ENCODE measurements at places on chromosomes 16 and 17.
A peak's percentile ranks its signal among the peaks of the same experiment; 100 is the strongest.

DNA sequence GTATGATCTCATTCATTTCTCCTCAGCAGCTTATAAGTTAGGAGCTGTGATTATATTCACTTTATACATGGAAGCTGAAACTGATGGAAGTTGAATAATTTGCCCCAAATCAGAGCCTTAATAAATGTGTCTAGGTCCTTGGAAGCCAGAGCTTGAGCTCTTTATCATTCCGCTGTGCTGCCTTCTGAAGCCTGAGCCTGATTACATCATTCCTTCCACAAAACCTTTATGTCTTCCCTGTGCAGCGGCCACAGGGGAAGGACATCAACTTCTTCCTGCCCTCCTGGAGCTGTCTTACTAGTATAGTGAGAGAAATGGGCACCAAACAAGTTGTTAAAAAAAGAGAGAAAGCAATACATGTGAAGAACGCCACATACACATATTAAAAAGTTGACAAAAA lies 6.8 kb downstream of the TNRC6C start:
- DNase-seq: no peak

DNA sequence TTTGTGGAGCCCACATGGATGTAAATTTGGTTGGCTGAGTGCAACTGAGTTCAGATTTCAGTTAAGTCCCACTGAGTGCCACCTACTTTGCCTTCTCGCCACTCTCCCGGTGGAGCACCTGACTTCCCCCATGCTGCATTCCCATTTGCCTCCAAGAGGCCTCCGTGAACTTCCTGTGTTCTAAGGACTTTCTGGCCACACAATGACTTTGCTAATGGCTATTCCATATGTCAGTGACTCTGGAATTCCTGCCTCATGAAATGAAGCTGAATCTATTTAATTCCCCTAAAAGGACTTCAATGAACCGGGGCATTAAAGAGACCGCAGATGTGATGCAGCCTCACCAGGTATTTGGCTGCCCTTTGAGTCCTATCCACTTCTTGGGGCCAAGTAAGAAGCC lies 29.9 kb downstream of the ABCC12 start:
- no peak for DNase-seq

DNA sequence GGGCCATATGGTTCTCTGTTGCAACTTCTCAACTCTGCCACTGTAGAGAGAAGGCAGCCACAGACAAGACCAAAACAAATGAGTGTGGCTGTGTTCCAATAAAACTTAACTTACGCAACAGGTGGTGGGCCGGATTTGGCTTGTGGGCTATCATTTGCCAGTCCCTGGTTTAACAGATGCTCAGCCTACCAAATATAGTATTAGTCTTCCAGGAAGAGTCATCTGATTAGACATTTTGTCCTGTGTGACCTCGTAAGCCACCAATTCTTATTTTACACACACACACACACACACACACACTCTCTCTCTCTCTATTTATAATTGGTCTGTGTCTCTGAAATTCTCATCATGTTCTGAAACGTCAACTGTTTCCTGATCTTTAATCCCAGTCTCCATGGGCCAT lies 245.9 kb downstream of the XYLT1 start:
- DNase-seq: peak; percentile 22

DNA sequence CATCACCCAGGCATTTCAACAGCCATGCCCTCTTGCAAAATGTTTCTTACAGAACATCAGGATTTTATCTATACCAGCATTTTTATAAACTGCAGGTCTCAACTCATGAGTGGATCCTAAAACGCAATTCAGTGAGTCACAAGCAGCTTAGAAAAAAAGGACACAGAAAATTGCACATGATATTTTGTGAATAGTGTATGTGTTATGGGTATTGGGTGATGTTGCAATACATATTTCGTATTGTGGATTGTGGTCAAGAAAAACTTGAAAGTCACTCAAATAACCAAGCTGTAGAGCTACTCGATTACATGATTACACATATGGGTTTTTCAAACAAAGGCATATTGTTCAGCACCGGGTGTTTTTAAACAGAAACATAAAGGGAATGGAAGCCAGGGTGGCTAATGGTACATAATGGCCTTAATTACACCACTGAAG lies 1.4 kb downstream of the WIPI1 start:
- DNase-seq: no peak

DNA sequence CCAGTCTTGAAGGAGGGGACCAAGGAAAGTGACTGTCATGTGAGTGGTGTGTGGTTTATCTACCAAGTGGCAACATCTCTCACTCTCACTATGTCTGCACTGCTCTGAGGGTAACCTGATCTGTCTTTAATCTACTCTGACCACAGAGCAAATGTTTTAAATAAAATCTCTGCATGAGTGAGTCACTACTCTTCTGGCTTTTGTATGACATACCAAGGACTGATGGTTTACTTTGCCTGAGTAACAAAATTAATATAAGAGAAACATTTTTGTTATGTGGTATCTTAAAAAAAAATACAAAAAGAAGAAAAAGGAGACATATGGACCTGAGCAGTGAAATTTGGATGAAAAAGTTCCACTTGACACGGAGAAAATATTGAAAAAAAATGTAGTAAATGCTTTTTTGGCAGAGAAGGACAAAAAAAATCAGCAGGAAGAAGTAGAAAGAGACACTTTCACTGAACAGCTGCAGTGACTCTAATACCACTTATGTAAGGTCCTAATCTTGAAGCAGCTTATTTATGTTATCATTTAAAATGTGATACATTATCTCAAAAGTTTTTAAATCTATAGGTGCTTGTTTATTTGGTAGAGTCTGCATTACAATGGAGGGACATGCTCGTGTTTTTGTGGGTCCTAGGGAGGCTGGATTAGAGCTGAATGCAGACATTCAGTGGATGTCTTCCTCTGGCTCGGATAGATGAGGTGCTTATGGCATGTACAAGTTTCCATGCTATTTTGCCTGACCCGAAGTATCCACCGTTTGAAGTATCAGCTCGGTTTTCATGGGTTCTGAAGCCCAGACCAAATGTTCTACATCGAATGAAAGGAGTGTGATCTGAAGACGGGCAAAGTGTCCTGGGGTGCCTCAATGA lies 240.7 kb downstream of the MAP2K6 start:
- DNase-seq: no peak

GRCh38 chr16:68444056-68444657 lies 4.2 kb downstream of the SMPD3 start:
- no peak for DNase-seq

Measured in GDM1 (cell line).